Cortex of kidney (tissue), 1 donor: ENCODE measurements at places on chromosomes 6 and 20.

- DNase-seq = no peak
These were observed 18.0 kb upstream of the TBC1D22B start for GRCh38 chr6:37239526-37239925.

GRCh38 chr6:291697-292505, at the start of gene DUSP22:
DUSP22 (plus strand) TSS chr6:292487; CDS start chr6:292540, 53 bp downstream.
- DNase-seq = no peak

DNA sequence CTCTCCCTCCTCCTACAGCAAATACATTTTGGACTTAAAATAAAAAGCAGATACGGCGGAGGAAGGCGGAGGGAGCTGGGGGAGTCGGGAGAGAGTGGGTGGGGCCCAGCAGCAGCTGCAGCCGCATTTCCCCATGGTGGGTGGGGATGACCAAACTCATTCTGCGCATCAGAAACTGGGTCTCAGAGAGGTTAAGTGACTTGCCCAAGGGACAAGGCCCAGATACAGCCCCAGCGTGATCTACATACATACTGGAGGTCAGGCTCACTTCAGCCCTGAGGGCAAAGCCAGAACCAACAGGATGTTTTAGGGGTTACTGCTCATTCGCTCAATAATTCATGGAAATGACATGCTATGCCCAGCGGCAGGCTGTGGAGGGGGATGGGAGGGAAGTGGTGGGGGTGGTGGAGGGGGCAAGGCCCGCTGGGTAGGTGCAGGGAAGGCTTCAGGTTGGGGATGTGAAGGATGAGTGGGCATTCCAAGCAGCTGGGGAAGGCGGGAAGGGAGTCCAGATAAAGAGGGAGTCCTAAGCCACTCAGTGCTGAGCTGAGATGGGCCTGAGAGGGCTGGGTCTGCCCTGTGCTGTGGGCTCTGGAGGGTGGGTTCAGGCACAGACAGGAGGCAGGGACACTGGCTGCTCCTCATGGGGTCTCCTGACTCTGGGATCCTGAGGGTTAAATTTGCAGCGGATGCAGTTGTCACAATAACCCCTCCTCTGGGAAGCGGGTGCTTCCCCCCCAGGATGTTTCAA, 31.0 kb downstream of the DLGAP4 start:
- no peak for DNase-seq

- DNase-seq = no peak
These were observed 206.2 kb upstream of the TCF21 start for GRCh38 chr6:133682506-133683307.

GRCh38 chr6:14711056-14711703, 534.7 kb upstream of the JARID2 start:
- no peak for DNase-seq

DNA sequence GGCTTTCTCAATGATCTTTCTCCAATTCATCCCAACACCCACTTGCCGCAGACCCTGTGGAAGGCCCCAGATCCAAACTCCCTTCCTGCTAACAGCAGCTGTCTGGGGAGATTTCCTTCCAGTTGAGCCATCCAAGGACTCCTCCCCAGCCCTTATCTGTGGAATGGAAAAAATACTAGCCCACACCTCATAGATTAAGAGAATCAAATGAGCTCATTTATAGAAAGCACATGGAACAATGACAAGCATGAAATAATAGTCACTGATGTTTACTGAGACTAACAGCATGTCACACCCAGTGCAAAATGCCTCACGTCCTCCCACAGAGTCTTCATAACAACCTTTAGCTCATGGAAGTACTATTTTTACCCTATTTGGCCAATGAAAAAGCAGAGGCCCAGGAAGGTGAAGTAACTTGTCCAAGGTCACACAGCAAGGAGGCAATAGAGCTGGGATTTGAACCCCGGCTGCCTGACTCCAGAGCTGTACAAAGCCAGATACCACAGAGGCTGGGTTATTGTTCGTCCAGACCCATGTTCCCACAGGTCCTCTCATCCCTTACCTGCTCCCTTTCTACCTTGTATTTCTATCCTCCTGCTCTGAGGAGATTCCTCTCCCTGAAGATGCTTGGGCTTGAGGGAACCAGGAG, 23.4 kb upstream of the PTGIS start:
- no peak for DNase-seq

DNA sequence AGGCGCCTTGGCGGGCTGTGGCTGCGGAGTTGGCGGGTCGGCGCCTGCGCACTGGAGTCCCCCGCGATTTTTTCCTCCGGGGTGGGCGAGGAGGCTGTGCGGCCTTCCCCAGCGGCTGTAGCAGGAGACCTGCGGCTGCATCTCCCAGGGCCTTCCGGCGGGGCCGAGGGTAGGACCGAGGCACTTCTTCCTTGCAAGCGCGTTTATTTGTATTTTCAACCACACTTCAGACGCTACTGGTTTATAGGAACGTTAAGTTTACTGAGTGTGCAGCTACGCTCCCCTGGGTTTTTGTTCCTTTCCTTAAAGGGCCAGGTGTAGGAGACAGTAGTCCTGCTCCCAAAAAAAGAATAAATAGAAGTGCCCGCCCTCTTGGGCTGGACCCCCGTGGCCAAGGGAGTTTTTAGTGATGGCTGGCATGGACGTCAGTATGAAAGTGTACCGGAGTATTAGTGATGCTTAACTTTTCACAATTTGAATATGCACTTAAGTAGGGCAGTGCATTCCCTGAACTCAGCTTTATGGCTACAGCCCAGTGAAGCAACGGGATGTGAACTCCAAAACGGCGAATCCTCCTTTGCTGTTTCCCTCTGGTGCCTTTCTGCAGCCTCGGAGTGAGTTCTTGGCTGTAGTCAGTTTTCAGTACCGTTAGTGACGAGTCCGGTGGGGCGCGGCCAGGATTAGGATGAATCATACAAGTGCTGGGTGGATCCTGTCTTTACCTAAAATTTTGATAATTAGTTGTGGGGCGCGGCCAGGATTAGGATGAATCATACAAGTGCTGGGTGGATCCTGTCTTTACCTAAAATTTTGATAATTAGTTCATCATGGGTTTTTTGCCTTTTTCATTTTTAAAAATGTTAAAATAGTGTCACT, 1.0 kb upstream of the FBXO5 start:
- DNase-seq = no peak

DNA sequence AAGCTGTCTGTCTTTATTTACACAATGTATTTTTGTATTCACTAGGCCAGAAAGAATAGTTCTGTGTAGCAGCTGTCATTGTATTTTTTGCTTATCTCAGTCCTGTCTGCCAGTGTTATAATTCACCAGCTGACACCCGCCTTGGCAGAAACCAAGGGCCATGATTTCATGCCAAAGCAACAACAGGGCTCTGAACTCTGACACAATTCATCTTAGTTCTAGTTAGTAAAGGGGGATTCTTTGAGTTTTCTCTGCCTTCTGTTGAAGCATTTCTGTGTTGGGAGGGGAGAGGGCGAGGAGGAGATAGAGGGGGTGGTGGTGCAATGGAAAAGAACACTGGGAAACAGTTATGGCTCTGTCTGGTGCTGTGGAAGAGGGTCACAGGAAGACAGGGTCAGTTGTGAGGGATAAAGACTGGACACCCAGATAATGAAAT, 684.6 kb upstream of the MARCKS start:
- no peak for DNase-seq

DNA sequence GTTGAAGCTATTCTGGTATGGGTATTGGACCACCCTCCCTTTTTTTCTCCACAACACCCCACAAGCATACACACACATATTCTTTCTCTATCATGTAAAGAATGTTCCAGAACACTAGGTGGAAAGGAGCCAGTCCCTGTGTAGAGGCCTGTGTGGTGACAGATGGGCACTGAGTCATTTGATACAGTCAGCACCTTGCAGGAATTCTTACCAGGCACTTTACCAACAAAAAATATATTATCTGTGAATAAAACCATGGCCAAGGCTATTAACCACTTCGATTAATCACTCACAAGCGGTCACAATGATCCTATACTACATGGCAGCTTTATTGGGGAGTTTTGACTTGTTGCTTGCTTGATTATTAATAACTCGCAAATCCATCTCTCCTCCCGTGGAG, 149.5 kb downstream of the BFSP1 start:
- no peak for DNase-seq

DNA sequence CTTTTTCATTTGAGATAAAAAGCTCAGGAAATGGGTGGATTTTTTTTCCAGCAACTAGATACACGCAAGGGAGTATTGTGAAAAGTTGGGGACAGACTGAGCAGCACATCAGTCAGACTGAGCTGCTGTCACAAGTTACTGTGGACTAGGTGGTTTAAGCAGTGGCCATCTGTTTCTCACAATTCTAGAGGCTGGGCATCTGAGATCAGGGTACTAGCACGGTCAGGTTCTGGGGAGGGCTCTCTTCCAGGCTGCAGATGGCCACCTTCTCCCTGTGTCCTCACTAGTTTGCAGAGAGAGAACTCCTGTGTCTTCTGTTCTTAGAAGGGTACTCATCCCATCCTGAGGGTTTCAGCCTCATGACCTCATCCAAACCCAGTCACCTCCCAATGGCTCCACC, 178.3 kb downstream of the SYNDIG1 start:
- DNase-seq = no peak

DNA sequence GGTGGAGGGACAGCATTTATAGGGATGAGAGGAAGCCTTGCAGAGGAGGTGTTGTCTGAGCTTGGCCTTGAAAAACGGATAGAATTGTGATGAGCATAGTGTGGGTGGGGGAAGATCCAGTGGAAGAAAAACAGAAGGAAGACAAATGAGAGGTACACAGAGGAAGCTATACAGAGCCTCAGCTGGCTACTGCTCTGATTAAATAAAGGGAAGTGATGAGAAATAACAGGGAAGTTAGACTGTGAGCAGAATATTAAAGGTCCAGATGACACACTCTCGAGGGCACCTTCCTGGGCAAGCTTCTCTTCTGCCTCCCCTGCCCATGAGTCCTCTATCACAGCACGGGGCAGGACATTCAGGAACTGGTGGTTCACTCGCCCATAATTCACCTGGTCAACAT, 182.3 kb downstream of the KIF16B start:
- DNase-seq = no peak

- DNase-seq = no peak
These were observed 55.3 kb downstream of the FAM50B start for GRCh38 chr6:3904518-3904917.

- DNase-seq = no peak
These were observed 183.5 kb downstream of the GMDS start for GRCh38 chr6:2061880-2062279.

DNA sequence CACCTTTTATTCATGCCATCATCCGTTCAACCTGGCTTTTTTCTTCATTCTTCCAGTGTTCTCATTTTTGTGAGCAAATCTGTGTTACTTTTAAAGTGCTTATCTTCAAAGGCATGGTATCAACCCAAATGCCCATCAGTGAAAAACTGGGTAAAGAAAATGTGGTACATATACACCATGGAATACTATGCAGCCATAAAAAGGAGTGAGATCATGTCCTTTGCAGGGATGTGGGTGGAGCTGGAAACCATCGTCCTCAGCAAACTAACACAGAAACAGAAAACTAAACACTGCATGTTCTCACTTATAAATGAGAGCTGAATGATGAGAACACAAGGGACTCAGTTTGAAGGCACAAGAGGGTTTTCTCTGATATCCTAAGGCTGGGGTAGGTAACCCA, 130.3 kb downstream of the CCDC170 start:
- no peak for DNase-seq

DNA sequence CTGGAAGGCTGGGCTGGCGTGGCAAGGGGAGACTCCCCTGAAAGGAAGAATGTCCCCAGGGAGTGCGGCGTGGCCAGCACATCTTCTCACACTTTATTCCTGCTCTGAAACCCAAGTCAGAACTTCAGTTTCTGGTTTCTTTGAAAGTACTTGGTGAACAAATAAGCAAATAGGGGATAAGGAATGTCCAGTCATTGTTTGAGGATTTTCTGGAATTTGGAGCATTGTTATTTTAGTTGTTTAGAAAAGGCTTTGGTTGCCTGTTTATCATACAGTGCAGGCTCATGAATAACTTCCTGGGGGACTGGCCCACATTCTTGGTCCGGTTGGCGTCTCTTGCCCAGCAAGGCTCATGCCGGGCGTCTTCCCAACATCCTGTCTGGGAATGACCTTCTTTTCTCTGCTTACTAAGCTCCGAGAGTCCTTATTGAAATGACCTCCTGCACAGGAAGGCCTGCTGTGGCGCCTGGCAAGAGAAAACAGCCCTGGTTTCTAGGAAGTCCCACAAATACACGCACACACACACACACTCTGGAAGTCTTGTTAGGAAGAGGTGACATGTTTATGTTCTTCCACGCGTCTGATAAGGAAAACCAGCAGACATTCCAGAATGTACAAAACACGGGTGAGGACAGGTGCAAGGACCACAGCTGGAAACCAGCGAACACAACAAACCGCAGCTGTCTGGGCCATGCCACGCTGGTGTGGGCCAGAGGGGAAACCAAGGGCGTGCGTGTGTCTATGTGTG, 71.9 kb downstream of the TMEM170B start:
- DNase-seq = no peak

- DNase-seq = no peak
These were observed 43.8 kb downstream of the POPDC3 start for GRCh38 chr6:105135907-105136430.

DNA sequence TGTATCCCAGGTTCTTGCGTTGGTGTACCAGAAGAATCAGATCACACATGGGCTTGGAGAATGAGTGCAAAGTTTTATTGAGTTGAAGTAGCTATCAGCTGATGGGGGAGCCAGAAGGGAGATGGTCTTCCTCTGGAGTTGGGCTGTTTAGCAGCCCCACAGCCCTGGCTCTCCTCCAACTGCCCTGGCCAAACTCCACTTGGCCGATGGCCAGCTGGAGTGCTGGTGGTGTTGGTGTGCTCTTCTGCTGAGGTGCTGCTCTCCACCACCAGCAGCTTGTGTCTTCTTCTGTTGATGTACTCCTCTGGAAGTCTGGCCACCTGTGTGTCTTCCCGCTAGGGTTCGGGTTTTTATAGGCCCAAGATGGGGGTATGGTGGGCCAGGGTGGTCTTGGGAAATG, 172.8 kb downstream of the TINAG start:
- no peak for DNase-seq

DNA sequence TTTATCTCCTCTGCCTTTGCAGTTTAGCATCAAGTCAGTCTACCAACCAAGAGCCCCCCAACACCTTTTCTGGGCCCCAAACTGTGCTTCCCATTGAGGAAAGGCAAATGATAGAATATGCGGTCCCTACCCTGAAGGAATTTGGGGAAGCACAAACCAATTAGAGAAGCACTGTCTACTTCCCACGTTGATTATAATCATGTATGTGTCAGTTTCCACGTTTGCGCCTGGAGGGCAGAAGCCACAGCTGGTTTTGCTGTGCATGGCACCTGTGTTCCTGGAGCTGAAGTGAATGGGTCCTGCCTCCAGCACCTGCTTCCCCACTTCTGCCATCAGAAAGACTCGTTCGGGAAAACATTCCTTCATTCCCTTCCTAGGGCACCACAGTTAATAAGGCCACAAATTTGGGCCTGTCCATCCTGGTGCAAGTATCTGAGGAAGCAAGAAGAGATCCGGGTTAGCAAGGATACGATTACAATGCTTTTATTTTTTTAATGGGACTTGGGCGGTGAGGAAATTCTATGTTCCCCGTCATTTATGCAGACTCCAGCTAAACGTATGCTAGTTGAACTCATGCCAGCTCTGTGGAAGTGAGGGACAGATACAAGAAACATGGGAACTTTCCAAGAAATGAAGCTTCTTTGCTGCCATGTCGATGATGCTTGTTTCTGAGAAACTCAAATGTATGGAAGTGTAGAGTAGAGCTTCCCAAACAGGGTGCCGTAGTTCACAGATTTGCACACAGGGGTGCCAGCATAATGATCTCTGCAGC, 333.5 kb downstream of the NRN1 start:
- no peak for DNase-seq
